ENCODE measurements at places on chromosomes 7 and 10.

DNA sequence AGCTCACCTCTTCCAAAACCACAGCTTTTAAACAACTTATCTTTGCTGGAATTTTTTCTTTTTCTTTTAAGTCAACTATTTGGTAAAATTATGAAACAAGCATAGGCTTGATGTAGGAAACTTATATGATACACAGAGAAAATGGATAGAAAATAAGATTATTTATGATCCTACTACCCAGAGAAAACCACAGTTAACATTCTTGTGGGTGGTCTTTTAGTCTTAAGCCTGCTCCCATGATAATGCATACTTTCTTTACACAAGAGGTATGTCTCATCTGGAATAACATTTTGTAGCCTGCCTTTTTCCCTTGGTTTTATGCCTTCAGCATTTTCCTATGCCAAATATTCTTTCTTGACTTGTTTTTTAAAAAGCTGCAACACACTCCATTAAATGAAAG is 21.4 kb downstream of the PLPP4 start:
- DNase-seq = no peak

- DNase-seq = no peak
Measured at GRCh38 chr10:71973777-71974488, 9.7 kb downstream of the CHST3 start.

DNA sequence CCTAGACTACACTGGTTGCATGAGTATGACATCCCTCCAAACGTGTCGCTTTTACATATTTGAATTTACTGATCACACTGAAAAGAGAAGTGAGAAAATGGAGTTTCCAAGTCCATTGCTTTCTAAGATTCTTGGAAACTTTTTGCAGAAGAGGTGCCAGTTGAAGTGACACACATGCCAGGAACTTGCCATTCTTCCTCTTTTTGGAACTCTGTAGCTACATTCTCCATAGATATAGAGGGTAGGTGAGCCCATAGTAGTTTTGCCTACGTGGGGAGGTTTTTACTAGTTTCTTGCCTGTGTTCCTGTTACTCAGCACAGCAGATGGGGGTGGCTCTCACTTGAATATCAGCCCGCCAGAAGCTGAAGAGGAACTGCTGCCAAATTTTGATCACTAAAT is 286.6 kb upstream of the NRP1 start:
- DNase-seq = no peak

- no peak for DNase-seq
Measured at GRCh38 chr10:72114706-72115450, 26.5 kb upstream of the SPOCK2 start.

- DNase-seq = no peak
Measured at GRCh38 chr10:44883593-44884331, 27.4 kb upstream of the TMEM72 start.

- no peak for DNase-seq
Measured at GRCh38 chr7:135879233-135879632, 97.9 kb downstream of the MTPN start.

GRCh38 chr10:50279489-50279888 is 28.2 kb upstream of the ASAH2 start:
- no peak for DNase-seq

GRCh38 chr7:890868-891267 is 14.5 kb downstream of the GET4 start:
- DNase-seq = no peak

- no peak for DNase-seq
Measured at GRCh38 chr7:96014617-96015016, 242.3 kb downstream of the DYNC1I1 start.

DNA sequence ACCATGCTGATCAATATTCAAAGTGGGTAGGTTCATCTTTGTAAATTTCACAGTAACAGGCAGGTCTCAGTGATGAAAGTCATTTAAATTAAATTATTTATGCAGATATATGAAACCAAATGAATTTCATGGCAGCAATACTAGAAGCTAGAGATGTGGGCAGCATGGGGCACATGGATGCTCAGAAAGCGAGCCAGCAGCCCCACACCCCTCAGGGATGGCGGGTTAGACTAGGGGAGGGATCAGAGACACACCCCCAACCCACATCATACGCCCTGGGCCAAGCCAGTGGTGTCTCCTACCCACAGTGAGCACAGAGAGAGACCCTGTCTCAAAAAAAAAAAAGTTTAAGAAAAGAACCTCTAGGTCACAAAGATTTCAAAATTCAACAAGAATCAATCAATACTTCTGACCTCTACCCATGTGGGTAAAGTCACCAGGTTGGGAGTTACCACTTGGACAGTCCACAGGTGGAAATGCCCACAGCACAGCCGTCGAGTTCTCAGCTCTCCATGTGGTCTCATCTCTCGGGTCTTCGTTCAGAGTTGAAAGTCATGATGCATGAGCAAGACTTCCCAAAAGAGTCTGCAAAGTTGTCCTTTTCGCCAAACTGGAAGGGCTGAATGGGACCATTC is 79.3 kb upstream of the PPP2R2D start:
- no peak for DNase-seq

- DNase-seq = no peak
Measured at GRCh38 chr7:130417213-130417612, 23.6 kb downstream of the CEP41 start.

DNA sequence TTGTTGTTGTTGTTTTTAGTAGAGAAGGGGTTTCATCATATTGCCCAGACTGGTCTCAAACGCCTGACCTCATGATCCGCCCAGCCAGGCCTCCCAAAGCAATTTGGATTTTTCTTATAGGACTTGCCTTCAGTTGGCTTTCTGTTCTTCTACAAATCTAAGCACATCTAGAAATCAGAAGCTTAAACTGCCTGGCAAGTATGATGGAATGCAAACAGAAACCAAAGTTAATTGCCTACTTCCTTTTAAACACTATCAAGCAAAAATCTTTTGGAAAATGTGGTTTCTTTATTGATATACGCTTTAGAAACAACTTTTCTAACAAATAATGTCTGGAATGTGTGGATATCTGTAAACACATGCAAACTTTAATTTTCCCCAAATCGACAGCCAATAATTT is 64.9 kb downstream of the USP6NL start:
- no peak for DNase-seq

DNA sequence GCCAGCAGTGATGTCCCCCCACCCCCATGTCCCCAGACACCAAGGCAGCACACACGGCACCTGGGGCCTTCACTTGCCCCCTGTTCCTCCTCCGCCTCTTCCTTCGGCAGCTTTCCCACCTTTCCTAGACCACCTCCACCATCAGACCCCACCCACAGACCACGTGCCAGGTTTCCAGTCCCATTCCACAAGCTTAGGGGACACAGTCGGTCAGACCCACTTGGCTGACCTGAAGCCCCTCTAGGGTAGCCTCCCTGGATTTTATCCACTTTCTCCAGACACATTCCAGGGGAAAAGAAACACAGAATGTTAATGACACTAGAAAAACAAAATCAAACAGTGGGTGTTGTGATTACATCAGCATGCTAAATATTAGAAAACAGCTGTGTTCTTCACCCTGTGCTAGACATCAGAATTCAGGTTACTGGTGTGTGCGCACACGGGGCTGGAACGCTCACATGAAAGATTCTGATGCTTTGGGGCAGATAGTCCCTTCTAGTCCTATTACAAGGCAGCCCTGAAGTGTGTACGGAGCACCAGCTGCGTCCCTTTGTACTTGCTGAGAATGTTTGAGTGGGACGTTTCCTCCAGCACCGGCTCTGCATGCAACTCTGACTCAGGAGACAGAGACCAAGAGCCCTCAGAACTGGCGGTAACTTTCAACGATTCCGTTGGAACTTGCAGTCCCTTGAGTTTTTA is 75.5 kb upstream of the PPP2R2D start:
- DNase-seq = no peak

DNA sequence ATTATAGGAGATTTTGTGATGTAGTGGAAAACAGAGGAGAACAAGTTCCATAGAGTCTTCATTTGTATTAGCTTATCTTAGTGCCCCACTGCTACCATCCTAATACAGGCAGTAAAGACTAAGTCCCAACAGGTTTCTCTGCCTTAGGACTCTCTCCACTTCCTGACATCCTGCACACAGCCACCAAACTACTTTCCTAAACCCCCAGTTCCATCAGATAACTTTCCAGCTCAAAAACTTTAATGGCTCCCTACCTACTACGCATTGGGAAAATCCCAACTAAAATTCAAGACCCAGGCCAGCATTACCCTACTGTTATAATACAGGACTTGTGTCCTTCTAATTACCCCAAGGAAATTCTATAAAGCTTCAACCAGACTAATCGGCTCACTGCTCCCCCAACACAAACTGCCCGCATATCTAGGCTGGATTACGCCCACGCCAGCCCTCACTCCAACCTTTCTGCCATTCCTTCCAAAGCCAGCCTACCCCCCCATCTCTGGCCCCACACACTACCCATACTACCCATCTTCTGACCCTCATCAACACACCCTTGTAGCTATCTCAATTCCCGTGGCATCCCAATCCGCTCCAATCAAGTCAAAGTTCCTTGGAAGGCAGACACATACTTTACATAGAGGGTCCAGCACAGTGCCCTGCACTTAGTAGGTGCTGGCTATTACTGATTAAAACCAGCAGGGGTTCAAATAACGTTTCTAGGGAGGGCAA is 1.4 kb downstream of the IDE start:
- no peak for DNase-seq

- DNase-seq = no peak
Measured at GRCh38 chr7:51430480-51431086, 114.0 kb upstream of the COBL start.

DNA sequence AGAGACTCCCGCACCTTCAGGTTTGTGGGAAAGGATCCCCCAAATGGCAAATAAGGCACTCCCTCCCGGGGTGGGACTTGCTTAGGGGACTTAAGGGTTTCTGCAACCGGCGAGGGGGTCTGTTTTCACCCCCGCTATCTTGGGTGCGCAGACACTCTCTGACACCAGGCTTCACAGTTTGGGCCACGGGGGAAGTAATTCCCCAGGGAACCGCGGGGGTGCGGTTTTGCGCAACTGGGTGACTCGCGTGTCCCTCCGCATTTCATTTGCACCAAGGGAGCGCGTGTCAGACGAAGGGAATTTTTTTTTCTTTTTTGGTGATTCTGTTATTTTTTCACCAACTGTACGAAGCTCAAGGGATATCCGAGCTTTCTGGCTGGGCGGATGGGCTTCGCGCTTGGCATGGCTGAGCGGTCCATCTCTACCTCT is 1.7 kb downstream of the GRM8 start:
- DNase-seq = no peak

- no peak for DNase-seq
Measured at GRCh38 chr10:14665304-14665703, 109.4 kb downstream of the FAM107B start.

DNA sequence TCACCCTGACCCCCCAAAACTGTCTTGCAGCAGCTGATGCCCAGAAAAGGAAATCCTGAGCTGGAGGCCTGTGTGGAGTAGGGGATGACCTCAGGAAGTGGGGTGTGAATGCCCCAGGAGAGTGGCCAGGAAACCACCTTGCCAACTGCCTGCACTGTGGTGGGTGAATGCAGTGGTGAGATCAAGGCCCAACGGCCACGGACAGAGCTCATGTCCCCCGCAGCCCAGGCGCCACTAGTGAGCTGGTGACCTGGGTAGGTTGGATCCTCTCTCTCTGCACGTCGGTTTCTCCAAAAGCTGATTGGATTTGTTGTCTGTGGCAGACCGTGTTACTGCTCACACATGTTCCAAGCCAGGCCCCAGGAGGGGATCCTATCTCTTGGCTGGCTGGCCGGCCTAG is 448.9 kb downstream of the TCERG1L start:
- no peak for DNase-seq

- no peak for DNase-seq
Measured at GRCh38 chr10:28548781-28549498, 16.0 kb downstream of the WAC start.

DNA sequence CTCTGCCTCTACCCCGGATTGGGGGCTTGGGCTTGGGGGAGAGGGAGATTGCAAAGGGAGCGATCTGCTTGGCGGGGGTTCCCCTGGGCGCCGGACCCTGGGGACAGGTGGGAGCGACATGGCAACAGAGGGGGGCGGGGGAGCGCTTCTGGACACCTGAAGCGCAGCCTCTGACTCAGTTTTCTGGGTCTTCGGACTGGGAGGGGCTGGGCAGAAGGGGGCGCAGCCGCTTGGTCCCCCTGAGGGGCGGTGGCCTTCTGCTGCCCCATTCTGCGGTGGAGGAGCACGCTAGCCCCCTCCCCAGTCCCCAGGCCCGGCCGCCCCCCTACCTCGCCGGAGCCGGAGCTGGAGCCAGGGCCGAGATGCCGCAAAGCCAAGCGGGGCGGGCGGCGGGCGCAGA is 380 bp downstream of the NAT16 start:
- DNase-seq = no peak

GRCh38 chr10:4093438-4093837 is 308.4 kb upstream of the KLF6 start:
- no peak for DNase-seq

- no peak for DNase-seq
Measured at GRCh38 chr7:133003052-133003910, 78.6 kb downstream of the CHCHD3 start.

DNA sequence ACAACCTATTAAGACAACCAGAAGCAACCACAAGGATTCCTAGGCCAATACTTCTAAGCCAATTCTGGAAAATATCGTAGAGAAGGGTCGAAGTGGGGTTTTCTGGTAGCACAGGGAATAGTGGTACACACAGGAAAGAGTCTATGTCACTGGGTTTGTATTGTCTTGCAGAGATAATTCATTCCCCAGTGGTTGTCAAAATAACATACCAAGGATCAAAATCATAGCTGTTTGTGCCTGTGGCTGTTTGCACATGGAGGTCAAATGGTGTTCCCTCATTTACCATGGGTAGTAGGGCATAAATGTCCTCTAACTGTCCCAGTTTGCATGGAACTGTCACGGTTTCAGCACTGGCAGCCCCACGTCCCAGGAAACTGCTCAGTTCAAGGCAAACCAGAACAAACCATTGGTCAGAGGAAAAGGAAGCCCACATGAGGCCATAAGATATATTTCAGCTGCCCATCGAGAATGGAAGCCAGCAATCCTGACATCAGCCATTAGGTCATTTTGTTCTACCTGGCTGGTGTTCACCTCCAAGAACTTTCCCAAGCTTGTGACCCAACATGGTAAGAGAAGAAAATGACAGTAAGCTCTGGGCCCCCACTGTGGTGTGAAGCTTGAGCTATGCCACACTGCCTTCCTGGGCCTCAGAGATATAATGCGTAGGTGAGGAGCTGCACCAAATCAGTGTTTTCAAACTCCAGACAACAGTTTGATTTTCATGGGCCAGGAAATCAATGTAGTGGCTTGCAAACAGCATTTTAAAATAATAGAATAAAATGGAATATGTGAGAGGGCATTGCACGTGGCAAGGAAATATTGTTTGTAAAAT is 53.9 kb upstream of the NFE2L3 start:
- no peak for DNase-seq
